Left renal pelvis (tissue), 4 donors: ENCODE measurements at places on chromosomes 11 and 22. TPM values are rescaled to one million over a fixed set of nuclear protein-coding genes. Genes with fewer than 3 reads are reported as not detected.

The SLC2A11 gene
- polyA plus RNA-seq: 51.6 TPM

DNA sequence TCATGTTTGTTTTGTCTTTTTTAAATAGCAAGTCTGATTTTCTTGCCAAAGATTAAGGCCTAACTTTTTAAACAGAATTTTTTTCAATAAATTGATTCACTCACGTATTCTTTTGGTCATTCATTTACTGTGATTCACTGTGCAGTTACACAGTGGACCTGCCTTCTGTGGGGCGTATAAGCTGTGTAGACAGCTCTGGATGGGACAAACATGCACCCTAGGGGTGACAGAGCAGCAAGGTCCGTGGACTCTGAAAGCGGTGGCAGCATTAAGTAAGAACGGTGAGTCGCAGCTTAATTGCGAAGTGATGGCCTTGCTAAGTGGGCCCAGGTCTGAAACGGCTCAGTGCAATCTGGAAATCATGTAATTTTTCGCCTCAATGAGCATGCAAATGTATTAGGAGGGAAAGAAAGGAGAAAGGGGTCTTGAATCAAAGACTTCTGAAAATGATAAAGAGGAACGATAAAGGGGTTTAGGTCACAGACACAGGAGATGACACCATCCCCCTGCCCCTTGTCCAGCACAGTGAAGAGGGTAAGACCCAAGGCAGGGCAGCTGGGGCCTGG, 113.1 kb downstream of the SPATA19 start:
- DNase-seq: no peak

The C11orf97 gene
- not detected for polyA plus RNA-seq

DNA sequence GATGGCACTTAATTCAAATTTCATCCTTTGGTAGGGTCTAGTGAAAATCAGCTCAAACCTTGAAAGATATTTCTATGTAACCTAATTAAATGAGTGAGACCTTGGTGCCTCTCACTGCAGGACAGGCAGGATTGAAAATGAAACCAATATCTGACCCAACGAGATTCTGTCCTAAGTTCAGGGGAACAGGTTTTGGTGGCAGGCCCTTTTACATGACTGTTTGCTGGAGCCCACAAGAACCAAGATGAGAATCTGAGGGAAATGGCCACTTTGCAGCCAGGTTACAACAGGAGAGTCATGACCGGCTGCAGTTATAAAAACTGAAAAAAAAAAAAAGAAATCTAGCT, 130.2 kb downstream of the TRIM44 start:
- DNase-seq: no peak

- DNase-seq: peak; percentile 12
Measured at GRCh38 chr11:31141789-31142188, 227.8 kb downstream of the DCDC1 start.

DNA sequence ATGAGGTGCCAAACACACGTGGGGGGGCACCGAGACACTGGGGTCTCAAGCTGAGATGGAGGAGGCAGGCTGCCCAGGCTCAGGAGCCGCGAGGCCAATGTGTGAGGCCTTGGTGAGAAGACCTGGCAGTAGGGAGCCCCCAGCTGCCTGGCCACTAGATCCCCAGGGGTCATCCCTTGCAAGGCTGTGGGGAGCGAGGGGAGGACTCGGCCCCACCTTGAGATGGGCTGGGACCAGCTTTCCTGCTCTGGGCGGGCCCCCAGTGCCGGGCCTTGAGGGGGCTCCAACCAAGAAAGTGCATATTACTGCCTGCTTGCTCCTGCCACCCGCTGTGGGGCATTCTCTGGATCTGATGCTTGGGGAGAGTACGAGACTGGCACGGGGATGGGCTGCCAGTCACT, 107.0 kb downstream of the CTTN start:
- DNase-seq: no peak

GRCh38 chr22:36900880-36901279, 12.5 kb upstream of the CSF2RB start:
- no peak for DNase-seq

The GLYATL1 gene
- 183 TPM for polyA plus RNA-seq

- DNase-seq: no peak
Measured at GRCh38 chr11:114318361-114318760, 22.2 kb downstream of the NNMT start.

DNA sequence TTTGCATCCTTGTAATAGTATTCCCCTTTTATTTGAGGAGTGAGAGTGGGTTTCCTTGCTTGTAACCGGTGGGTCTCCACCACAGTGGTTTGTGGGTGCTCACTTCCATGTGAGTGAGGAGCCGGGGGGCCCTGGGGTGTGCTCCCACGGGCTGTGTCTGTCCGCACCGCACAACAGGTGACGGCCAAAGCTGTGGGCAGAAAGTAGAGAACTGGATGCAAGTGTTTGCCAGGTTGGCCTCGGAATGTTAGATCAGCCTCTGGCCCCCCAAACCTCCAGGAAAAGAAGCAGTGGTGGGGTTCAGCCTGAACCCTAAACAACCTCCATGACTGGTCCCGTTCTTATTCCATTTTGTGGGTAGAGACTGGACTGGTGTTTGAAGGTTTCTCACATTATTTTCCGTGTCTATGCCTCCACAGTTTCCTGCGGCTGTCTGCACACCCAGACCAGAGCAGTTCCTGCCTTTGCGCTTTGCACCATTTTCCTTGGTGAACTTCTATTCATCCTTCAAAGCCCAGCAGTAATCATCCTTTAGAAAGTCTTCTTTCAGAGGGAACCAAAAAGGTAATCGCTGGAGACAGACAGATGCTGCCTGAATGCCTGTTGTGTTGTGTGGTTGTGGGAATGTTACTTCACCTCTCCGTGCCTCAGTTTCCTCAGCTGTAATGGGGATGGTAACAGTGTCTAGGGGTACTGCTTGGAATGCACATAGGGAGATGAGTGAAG, 77.2 kb downstream of the MYEOV start:
- DNase-seq: no peak

DNA sequence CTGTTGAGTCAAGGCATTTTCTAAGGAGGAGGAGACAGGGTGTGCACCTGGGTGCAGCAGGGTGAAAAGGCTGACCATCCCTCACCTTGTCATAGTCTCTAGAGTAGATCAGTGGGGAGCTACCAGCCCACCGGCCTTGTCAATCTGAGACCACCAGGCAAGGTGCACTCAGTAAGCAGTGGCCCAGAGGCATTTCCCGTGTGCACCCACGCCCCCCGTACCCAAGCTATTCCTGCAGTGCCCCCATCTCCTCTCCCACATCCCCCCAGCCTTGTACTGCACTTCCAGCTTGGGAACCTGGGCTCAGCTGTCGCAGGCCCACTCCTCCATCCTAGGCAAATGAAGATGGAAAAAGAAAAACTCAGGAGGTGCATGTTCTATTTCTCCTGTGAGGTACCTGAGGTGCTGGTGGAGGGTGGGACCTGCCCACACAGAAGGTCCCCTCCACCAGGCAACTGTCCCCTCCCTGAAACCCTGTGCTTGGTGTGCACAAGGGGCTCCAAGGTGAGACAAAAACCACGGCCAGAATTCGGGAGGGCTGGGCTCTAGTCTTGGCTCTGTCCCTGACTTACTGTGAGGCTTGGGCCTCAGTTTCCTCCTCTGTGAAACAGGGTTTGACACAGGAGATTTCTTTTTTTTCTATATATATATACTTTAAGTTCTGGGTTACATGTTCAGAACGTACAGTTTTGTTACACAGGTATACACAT, 8.4 kb downstream of the P2RY2 start:
- no peak for DNase-seq

The GSTT2 gene
- 1.2 TPM for polyA plus RNA-seq

DNA sequence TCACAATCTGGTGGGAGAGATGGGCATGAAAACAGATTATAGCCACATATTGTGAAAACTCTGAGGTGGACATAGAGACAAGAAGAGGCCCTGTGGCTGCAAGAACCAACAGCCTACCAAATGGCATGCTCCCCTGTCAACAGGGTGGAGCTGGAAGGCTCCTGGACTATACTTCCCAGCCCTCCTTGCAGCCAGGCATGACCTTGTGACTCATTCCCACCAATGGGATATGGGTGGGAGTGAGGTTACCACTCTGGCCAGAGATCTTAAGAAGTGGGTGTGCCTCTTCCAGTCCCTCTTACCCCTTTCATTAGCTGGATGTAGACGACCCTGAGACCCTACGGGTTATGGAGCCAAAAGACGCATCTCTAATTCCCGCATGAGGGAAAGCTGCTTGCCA, 126.4 kb upstream of the ZBED5 start:
- DNase-seq: no peak

DNA sequence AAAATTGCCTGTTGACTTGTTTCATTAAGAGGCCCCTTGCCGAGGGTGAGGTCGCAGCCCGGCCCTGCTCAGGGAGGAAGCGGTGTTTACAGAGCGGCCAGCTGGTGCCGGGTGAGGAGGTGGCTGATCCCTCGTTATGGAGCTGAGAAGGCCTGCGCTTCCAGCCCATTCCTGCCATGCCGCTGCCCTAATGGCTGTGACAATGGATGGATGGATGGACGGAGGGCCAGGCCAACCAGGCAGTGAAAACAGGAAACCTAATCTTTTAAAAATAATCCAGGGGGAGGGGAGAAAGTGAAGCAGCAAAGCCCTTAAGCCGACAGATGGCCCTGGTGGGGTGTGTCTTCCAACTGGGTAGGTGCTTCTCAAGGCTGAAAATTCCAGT, 38.5 kb downstream of the BCR start:
- DNase-seq: no peak
